ENCODE measurements at places on chromosomes 2 and 18.

DNA sequence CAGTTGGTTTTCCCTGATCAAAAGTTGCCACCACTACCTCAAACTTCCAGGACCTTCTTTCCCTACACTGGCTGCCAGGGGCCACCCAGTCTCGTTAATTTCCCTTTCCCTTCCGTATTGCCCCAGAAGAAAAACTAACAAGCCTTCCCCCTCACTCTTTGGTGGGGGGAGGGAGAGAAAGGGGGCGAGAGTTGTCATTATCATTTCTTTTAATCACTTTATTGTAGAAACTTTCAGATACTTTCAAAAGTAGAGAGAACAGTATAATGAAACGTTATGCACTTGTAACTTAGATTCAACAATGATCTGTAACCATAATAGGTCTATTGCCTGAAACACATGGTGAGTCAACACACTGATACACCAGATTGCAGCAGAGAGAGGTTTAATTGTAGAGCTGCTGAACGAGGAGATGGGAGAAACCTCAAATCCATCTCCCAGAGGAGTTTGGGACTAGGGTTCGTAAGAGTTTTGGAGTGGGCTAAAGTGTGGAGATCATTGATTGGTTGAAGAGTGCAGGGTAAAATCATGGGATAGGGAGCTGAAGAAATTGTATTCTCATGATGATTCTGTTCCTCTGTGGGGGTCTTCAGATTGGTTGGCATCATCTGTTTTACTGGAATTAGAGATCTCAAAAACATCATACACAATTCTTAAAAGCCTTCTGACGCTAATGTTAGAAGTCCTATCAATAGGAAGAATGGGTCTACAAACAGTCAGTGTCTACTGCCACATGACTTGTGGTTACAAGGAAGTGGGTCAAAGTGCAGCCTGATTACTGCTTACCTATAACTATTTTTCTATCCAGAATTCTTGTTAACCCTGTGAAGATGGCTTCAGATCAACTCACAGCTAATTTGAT lies 2.6 kb upstream of the RNF149 start:
- DNase-seq, result no peak

DNA sequence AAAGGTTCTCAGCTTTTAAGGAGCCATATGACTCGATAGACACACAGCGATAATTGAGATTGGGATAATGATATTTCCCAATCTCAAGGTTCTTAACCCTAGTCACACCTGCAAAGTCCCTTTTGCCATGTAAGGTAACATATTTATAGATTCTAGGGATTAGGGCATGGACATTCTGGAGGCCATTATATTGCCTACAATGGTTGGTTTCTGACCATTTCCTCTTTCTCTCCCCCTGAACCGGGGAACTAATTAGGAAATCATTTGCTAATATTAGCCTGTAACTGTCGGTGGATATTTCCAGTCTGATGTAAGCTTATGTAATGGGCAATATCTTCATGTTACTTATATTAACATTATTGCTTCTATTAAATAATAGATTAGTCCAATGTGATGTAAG lies 40.8 kb upstream of the ARHGAP15 start:
- no peak for DNase-seq

GRCh38 chr2:20617892-20618467 lies 32.9 kb downstream of the HS1BP3 start:
- DNase-seq, result peak; percentile 95

DNA sequence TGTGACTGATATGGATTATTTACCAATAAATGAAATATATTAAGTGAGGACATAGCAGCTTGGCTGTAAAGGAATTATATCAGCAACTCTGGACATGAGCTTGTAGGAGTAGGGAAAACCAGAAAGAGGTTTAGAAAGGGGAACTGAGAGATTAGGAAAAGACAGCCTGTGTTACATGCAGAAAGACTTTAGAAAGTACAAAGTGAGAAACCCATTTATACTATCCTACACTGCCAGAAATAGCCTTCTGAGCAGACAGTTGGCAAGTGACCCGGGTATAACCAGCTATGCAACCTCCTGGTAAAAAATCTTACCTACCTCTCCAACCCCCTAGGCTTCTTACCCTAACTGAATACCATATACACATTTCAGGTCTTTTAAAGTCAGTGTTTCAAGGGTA lies 134.1 kb downstream of the ANKRD44 start:
- no peak for DNase-seq

DNA sequence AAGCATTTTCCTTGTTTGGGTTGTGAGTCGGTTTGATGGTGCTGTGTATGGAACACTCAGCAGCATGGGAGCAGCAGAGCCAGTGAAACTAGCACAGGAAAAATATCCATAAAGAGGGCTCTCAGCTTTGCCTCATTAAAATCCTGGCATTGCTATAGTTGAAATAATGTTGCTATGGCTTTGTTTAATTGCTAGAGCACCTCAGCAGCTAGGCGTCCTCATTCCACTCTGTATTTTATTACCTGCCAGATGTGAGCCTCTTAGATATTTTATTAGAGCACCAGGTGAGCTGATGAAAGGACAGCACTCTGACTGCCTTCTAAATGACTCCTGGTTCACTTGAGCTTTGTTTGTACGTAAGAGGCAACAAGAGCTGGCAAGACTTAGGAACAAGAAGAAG lies 232.4 kb downstream of the MTX2 start:
- DNase-seq, result no peak

DNA sequence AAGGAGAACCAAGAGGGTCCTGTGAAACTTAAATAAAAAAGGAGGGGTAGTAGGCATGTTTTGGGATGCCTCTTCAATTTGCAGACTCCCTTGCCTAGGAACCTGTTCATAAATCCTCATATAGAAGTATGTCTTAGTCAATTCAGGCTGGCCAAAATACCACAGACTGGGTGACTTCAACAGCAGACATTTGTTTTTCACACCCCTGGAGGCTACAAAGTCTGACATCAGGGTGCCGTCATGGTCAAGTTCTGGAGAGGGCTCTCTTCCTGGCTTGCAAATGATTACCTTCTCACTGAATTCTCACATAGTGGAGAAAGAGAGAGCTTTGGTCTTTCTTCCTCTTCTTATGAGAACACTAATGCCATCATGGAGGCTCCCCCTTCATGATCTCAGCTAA lies 4.1 kb upstream of the TCF4 start:
- no peak for DNase-seq

DNA sequence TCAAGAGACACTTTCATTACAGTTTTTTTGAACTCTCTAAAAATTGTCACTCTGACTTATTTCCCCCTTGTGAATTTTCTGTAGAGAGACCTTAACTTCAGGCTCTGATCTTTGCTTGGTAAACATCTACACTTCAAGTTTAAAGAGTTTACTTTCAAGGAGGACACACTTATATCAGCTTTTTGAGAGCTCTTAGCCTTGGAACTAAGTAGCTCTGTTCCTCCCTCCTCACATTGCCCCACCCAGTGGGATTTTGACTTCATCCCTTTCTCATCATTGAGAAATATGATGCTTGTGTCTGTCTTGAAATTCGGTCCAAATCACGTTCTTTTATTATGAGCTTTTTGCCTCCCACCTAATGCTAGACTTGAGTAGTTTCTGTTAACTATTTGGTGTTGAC lies 433.4 kb upstream of the MEIS1 start:
- no peak for DNase-seq

DNA sequence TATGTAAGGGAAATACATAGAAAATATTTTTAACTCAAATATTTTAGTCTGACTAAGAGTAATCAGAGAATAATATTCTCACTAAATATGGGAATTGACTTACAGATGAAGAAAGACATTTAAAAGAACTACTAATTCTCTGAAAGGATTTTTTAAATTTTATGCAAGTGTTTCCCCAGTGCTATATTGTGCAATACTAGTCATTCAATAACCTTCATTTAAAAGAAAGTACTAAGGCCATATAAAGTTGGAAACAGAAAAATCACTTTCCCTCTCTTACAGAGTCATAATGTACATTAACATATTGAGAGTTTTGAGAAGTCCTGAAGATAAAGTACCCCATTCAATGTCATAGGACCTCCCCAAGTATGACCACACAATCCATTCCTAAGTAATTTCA lies 584.6 kb upstream of the ACVR2A start:
- DNase-seq, result no peak

- DNase-seq, result no peak
These were observed 82.3 kb upstream of the FAM98A start for GRCh38 chr2:33681364-33681757.

Measured in fibroblast of skin of right biceps (primary cell).